ENCODE measurements at places on chromosomes 2 and 18. TPM values are rescaled to one million over a fixed set of nuclear protein-coding genes. Genes with fewer than 3 reads are reported as not detected.

Gene MARCO
- not detected for polyA plus RNA-seq

Gene REG1A
- not detected for polyA plus RNA-seq

Gene VIL1
- not detected for polyA plus RNA-seq

Gene ANO7
- polyA plus RNA-seq, result 3.4 TPM

- DNase-seq, result no peak
Observed at GRCh38 chr18:4510711-4511110, 55.6 kb upstream of the DLGAP1 start.

- no peak for DNase-seq
Observed at GRCh38 chr2:43028188-43028587, 198.2 kb downstream of the ZFP36L2 start.

GRCh38 chr2:47869859-47870595, 36.3 kb downstream of the FBXO11 start:
- DNase-seq, result peak; percentile 25

DNA sequence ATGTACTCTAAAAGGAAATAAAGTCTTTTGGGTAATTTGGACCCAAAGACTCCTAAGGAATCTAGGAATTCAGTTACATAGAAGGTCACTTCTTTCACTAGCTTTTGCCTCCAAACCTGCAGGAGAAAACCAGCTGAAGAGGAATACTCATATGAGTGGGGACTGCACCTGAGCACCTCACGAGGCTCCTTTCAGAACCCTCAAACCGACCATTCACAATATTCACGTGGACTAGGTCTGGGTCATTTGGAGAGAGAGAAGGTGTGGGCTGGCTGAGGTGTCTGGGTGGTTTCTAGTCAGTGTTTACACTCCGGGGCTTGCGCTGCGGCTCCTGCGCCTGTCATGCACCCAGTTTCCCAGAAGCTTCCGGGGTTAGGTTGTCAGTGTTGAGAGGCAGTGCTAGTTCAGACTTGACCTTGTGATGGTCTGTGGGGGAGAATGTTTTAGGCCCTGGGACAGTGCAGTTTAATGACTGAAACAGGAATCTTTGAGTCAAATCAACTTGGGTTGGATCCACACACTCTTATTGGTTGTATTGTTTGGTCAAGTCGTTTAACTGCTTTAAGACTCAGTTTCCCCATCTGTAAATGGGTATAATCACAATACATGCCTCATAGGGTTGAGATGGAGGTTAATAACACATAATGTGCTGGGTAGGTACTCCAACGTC, 78.4 kb downstream of the LIMS1 start:
- no peak for DNase-seq

- peak; percentile 61 for DNase-seq
Observed at GRCh38 chr2:44016282-44016681, 20.5 kb upstream of the LRPPRC start.

DNA sequence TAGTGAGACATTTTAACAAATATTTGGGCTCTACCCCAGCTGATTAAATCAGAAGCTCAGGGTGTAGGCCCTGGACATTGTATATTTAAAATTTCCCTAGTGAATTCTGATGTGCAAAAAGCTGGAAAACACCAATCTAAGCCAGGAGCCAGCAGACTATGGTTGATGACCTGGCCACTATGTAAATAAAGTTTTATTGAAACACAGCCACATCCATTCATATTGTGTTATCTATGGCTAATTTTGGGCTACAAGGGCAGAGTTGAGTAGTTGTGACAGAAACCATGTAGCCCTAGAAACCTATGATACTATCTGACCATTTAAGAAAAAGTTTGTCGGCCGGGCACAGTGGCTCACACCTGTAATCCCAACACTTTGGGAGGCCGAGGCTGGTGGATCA, 86.0 kb upstream of the BARD1 start:
- no peak for DNase-seq

DNA sequence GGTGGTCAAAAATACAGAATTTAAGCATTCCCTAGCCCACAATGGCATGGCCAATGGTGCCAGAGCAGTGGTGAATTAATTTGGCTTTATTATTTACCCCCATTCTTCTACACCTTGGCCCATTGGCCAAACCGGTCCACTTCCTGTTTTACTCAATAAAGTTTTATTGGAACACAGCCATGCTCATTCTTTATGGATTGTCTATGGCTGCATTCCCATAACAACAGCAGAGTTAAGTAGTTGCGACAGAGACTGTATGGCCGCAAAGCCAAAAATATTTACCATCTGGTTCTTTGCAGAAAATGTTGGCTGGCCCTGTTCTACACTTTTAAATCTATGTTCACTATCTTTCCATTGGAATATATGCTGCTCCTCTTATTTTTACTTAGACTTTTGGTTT, 130.3 kb upstream of the CCDC68 start:
- DNase-seq, result peak; percentile 1
